Stimulated activated CD4-positive, alpha-beta T cell treated with anti-CD3 and anti-CD28 coated beads, Interleukin-2, amount 100 ng/mL, for 24 hours (primary cell): ENCODE measurements at places on chromosomes 11 and 22.
A peak's percentile ranks its signal among the peaks of the same experiment; 100 is the strongest.

DNA sequence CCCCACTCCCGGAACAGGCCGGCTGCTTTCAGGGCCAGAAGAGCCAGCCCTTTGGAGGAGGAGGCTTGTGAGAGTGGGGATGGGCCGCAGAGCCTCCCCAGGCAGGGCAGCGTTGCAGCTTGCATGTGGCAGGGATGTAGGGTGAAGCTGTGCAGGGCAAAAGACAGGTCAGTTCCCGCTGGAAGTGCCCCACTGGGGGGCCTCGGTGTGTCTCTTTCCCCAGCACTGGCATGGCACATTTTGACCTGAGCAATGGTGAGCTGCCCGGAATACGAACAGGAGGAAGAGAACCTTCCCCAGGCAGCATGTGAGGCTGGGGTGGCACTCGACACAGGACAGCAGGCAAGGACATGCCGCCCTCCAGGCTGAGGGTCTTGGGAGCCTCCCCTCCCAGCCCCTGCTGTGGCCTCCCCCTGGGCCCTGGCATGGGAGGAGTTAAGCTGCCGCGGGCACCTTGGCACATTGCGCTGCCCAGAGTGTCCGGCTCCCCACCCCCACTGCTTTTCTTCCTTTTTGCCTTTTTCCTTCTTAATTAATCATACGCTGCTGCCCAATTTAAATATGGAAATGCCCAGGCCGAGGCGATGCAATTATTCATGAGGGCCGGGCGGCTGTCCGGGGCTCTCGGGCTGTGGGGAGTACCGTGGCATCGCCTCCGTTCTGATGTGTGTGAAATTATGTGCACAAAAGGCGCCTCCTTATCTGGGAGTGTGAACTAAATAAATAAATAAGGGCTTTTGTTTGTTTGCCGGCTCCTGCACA is 76.0 kb upstream of the WNT7B start:
- peak; percentile 43 for DNase-seq

DNA sequence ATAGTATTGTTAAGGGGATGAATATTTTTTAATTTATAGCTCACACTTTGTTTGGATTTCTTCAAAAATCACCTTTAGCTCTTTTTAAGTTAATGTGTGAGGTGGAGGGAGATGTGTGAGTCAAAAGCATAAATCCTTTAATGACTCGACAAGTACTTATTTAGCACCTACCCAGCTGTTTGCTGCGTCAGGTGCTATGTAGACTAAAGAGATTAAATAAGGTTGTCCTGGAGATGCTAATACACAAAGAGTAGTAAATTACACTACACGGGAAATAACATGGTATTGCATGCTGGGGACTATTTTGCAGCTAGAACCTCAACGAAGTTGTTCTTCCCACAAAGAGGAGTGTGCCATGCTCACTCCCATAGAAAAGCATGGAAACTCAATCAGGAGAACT is 583.3 kb upstream of the TENM4 start:
- DNase-seq: no peak

DNA sequence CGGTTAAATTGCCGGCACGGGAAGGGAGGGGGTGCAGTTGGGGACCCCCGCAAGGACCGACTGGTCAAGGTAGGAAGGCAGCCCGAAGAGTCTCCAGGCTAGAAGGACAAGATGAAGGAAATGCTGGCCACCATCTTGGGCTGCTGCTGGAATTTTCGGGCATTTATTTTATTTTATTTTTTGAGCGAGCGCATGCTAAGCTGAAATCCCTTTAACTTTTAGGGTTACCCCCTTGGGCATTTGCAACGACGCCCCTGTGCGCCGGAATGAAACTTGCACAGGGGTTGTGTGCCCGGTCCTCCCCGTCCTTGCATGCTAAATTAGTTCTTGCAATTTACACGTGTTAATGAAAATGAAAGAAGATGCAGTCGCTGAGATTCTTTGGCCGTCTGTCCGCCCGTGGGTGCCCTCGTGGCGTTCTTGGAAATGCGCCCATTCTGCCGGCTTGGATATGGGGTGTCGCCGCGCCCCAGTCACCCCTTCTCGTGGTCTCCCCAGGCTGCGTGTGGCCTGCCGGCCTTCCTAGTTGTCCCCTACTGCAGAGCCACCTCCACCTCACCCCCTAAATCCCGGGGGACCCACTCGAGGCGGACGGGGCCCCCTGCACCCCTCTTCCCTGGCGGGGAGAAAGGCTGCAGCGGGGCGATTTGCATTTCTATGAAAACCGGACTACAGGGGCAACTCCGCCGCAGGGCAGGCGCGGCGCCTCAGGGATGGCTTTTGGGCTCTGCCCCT is 529 bp upstream of the CCND1 start:
- no peak for DNase-seq

DNA sequence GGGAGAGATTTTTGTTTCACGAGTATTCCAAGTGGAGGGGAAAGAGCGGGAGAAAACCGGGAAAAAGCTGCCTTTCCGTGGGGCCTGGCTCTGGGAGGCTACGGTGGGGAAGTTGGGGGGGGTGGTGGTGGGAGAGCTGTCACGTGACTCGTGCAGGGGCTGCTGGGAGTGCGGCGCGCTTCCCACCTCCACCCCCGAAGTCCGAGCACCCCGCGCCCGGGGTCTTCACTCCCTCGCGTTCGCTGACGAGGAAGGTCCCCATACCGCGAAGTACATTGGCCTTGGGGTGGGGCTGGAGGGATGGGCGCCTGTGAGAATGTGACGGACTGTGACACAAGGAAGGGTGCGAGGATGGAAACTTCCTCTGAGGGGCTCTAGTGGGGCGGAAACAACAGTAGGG is at the start of gene TEX12:
Gene TEX12, plus strand, starts transcription at position 228 of the 400 bp plus-strand sequence. CDS start 1,897 bp downstream, outside the sequence.
- no peak for DNase-seq

- DNase-seq: no peak
Measured at GRCh38 chr11:56750190-56750589, 1.7 kb upstream of the OR9G4 start.

GRCh38 chr11:46210133-46210636 is 67.3 kb upstream of the CREB3L1 start:
- no peak for DNase-seq

DNA sequence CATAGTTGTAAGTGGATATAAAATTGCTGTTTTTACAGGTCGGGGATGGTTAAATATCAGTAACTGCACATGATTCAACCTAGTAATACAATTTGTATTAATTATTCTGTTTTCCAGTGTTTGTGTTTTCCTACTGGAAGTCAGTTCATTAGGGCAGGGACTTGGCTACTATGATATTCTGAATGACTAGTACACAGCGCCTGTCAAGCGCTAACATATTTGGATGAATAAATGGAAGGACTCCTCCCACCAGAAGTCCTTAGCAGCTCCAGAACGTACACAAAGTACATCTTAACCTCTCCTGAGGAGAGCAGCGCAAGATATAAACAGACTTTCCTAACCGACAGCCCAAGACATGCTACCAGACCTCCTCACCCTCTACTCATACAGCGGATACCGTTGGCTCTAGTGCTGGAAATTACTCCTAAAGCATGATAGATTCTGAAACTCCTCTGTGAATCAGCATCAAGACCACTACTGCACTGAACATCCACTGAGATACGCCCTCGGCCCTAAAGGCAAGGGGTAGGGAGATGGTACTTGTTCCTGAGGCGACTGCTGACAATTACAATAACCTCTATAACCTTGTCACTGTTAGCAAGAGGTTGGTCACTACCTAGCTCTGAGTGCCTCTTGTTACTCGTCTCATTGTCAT is 79.1 kb downstream of the RDX start:
- DNase-seq: no peak

- DNase-seq: no peak
Measured at GRCh38 chr11:119417726-119418540, 5.0 kb downstream of the THY1 start.

DNA sequence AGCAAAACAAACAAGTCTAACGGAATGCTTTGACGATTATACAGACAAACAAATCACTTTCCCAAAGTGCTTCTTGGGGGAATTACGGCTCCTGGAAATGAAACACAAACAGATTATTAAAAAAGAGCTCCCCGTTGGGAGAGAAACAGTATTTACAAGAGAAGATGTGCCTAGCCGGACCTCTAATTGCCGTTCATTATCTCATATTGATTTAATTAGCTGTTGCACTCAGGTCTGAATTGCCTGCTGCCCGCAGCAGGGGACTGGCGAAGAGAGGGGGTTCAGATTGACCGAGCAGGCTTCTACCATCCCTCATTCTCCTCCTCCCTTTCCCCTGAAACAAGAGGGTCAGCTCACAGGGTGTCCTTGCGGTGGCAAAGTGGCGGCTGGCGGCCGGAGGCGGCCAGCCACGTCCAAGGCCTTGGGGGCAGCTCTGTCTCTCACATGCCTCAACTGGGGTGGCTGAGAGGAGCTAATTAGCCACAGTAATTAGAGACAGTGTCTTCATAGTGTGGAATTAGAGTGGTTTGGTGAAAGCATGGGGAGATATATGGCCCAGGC is 295.1 kb downstream of the MIAT start:
- DNase-seq: no peak

- DNase-seq: peak; percentile 17
Measured at GRCh38 chr22:23263651-23264555, 83.6 kb downstream of the BCR start.

DNA sequence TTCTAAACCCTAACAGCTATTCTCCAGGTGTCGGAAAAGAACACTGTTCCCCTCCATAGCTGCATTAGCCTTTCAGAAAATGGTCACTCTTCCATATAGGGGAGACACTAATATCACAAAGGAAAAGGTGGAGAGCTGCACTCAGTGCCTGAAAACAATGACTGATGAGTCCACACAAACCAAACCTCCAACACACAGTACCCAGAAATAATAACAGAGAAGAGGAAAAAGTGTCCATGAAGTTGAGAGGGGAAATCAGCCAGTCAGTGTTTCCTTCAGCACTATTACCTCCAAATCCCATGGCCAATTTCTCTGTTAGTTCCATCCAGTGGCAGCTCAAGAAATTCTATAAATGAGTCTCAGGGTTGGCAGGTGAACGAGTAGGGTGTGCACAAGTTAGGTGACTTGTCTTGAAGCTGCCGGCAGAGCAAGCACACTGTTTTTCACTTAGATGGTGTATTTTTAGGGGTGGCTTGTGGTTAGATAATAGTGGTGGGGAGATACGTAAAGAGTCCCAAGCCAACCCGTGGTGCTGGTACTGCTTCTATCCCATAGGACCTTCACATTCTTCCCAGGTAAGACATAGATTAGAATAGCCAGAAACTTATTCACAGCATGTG is 84.5 kb upstream of the CHRM4 start:
- DNase-seq: no peak

DNA sequence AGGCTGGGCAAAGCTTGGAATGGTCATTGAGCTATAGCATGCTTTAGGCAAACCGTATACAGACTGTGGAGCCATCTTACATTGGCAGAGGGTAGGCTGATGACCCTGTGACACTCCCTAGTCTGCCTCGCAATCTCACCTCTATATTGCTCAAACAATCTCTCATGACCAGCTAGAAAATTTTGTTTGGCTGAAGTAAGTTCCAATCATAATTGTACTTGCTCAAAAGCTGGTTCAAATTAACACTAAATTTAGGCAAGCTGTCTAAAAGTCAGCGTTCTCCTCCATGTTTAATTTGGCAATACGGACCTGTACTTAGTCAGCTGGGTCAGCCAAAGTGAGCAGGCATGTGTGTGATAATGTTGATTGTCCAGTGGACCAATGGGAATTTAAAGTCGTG is 133.0 kb downstream of the SWAP70 start:
- DNase-seq: no peak

GRCh38 chr11:94525546-94526324 is 13.5 kb downstream of the C11orf97 start:
- DNase-seq: no peak

DNA sequence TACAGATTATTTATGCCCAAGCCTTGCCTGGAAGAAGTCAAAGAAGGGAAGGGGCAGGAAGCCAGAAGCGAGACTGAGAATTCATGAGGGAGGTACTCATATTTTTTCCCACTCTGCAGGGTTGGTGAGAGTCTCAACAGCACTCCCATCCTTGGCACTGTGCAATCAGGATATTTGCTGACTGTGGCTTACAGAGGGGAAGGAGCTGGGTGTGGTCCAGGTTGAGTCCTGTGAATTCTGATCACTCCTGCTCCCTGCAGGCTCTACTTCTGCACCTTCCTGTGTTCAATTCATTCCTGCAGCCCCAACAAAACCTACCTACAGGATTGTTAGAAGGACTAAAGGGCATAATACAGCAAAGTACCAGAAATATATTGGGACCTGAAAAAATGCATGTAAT is 530.5 kb downstream of the INSC start:
- no peak for DNase-seq

DNA sequence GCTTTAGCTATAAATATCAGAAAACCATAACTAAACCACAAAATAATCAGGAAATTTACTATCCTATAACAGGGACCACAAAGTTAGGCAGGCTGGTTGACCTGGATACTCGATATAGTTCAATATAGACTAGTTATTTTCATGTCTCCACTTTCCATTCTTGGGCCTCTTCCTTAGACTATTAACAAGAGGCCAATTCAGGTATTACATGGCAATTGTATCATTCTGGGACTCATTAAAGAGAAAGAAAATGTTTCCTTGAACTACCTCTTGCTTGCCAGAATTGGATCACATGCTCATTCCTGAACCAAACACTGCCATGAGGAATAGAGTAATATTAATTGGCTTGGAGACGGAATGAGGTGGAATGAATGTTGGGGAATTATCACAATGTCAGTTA is 76.0 kb downstream of the EIF3M start:
- DNase-seq: no peak

- DNase-seq: no peak
Measured at GRCh38 chr11:37483761-37484160, 885.7 kb upstream of the RAG2 start.

DNA sequence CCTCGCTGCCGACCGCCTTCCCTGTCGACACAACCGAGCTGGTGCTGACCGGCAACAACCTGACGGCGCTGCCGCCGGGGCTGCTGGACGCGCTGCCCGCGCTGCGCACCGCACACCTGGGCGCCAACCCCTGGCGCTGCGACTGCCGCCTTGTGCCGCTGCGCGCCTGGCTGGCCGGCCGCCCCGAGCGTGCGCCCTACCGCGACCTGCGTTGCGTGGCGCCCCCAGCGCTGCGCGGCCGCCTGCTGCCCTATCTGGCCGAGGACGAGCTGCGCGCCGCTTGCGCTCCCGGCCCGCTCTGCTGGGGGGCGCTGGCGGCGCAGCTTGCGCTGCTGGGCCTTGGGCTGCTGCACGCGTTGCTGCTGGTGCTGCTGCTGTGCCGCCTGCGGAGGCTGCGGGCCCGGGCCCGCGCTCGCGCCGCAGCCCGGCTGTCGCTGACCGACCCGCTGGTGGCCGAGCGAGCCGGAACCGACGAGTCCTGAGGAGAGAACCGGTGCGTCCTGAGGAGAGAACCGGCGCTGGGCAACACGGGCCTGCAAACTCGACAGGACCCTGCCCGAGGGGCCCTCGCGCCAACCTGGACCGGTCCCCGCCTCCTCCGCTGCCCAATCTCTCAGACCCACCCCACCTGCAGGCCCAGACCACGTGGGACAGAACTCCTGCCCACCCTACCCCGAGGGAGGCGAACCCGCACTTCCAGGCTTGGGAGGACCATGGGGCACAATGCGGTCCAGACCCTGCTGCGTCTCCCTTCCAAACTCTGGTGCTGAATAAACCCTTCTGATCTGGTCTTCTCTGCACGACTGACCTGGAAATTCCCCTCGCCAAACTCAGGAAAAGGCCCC is 866 bp downstream of the GP1BB start:
- peak; percentile 63 for DNase-seq

- DNase-seq: no peak
Measured at GRCh38 chr11:19349340-19350025, 108.7 kb upstream of the E2F8 start.
